ENCODE measurements at places on chromosomes 5 and 9. TPM values are rescaled to one million over a fixed set of nuclear protein-coding genes. Genes with fewer than 3 reads are reported as not detected.

SCGB3A2 gene
- 0.39 TPM for total RNA-seq

STRBP gene
- total RNA-seq, result 40.3 TPM

ABHD17B gene
- total RNA-seq, result 21.1 TPM

PPP2R2B gene
- 8.8 TPM for total RNA-seq

KIF20A gene
- 55.4 TPM for total RNA-seq

F2RL1 gene
- 65.9 TPM for total RNA-seq
